ENCODE measurements at places on chromosomes 3 and 15.

DNA sequence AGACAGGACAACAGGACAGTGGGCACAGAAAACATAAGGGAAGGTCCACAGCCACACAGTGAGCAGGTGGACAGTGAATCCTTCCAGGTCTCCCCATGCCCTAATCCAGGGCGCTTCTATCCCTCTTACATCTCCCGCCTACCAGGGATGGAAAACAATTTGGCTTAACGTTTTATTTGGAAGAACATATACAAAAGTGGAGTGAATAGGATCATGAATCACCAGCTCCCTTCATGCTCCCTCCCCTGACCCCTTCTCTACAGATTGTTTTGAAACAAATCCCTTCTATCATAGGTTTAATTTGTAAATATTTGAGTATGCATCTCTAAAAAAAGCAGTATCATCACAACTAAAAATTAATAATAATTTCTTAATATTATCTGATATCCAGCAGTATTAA is 52.5 kb downstream of the CLDN11 start:
- no peak for DNase-seq

GRCh38 chr15:64282701-64283100 is 73.3 kb downstream of the CSNK1G1 start:
- DNase-seq, result no peak

DNA sequence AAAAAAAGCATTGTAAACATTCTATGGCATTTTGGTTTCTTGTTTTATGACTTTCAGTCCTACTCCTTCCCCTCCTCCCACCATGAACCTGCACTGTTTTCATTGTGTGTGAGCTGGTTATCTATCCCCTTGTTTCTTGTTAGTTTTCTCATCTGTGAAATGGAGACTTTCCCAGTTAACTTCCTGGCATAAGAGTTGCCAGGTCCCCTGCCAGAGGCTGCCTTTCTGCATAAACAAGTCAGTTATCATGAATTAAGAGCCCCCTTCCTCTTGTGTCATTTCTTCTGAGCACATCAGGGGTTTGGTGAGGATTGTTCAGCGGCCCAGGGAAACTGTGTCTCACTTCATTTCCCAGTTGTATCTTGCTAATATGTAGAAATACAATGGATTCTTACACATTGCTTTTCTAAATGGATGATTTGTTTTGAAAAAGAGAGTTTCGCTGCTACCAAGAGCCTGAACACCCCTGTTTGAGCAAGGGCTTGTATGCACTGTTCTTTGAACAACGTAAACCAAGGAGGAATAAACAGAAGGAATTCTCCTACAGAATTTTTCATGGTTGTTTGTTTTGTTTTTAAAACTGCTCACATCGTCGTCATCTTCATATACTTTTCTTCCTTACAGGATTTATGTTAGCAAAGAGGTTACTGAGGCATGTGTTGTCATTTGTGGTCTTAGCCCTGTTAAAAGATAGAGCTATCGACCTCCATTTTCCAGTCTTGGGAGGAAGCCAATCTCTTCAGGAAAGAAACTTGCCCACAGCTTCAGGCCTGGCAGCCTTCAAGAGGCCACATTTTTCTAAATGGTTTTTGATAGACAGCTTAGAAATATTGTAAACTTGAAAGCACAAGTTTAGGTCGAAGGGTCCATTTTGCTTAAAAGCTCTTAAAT is 144.6 kb upstream of the IL12A start:
- no peak for DNase-seq

DNA sequence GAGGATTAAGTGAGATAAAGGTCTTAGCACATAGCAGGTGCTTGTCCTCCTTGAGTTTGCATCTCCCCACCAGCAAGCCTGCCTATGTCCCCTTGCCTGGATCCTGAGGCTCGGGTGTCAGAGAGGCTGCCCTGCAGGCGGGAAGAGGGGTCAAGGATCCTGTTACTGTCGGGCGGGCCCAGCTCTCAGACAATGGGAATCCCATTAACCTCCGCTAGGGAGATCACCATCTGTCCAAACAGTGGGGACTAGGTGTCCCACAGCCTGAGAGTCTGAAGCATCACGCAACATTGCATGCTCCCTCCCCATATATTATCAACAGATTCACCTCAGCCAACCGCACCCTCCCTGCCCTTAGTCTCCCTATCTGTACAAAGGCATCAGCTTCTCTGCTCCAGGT is 151.4 kb downstream of the FBLN2 start:
- no peak for DNase-seq

GRCh38 chr15:39125904-39126303 is 455.0 kb upstream of the THBS1 start:
- no peak for DNase-seq

DNA sequence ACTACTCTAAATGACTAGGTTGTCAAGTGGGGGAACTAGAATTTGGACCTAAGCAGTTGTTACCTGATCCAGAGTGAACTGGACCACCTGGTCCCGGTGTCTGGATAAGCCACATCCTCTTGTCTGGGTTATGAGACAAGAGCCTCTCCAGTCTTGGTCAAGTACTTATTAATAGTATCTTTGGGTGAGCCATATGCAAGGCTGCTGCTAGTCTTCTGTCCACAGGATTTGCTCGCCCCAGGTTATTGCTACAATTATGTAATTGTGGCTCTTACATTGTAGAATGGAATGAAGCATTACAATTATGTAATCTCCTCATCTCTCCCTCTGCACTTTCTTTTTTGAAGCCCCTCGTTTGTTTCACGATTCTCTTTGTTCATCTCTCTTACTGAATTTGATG is 24.0 kb upstream of the AGBL1 start:
- no peak for DNase-seq

GRCh38 chr3:125187599-125187910 is 25.0 kb downstream of the SLC12A8 start:
- DNase-seq, result no peak

- no peak for DNase-seq
Observed at GRCh38 chr3:127551178-127551577, 39.4 kb downstream of the TPRA1 start.

DNA sequence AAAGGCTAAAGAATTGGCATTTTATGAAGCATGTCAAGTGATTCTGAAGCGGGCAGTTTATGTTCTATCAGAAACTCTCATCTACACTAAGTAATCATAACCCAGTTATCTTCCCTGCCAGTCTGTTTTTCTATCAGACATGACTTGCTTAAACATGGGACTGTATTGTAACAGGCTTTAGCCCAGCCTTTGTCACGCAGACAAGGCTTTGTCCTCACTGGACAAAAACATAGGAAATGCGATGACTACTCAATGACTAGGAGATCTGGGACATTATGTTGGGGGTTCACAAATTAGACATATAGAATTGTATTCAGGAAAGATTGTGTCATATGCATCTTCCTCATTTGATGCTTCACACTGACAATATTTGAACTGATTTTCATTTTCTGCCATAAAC is 115.5 kb downstream of the GADL1 start:
- no peak for DNase-seq

DNA sequence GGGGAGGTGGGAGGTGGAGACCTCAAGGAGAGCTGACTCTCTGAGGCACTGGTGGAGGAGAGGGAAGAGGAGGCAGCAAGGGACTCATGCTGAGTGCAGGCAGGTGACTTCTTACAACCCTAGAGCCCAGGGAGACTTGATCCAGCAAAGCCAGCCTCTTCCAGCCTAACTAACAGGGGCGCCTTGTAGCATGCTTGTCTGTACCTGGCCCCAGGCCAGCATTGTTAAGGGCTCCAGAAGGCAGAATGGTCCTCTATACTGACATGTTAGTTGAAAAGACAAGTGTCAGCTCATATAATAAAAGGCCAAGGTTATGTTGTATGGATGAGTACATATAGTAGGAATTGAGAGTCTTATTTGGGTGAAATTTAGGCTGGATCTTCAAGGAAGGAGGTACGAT is 65.4 kb downstream of the CHDH start:
- no peak for DNase-seq

DNA sequence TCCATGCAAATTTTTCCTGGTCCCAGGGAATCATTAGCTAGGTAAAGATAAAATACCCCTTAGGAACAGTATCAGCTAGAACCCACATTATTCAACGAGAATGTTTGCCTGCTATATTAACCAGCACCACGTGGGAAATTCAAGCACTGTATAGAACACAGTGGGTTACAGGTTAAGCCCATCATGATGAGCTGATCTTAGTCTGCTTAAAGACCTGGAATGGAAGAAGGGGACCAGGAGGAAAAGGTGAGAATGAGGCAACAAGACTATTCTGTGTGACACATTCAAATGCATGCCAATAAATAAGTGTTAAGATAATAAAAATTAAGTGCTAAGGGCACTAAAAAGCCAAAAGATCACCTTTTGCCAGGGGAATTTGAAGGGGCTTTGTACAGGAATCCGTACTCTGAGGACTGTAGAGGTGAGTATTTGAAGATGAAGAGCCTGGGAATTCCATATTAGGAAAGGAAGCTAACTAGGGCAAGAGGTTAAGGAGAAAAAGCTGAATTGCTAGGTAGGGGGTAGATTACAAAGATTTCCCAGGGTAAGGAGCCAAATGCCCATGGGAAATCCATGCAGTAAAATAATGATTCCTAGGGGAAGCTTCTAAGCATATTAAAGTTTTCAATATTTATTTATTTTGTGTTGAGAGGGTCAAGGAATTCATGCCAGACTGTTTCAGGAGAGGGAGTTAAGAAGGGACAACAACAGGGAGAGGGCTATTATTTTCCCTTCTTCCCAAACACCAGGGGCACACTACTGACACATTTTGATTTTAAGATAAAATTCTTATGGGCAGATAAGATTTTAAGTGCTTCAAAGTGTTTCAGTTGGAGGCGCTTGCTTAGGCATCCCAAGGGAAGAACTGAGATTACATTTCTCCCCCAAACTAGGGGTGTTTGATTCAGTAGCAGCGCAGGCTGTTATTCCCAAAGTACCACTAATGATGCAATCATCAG is 2.3 kb upstream of the MED12L start:
- no peak for DNase-seq

DNA sequence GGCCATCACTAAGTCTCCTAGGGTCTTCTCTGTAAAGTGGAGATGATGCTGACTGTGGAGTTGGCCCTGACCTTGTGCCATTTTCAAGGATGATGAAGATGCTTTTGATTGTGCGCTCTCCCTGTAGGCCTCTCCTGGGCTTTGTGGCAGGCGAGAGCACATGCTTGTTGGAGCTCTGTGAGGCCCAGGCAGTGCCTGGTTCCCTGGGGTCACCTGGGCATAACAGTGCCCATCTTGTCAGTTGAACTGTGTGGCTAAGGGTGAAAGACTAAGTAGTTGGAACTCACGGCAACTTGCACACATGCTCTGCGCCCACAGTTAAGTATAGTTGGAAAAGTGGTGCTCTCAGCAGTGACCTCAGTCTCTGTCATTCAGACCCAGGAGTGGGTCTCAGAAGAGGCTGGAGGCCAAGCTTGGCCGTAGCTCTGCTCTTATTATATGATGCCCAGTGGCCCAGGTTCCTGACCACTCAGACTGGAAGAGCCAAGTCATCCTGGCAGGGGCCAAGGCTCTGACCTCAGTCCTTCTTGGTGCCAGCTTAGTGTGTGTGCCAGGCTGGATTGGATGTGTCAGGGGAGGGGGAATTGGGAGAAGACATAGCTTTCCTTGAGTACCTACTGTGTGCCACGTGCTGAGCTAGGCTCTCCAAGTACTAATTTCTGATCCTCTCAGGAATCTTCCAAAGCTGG is 154.6 kb downstream of the EEFSEC start:
- no peak for DNase-seq

DNA sequence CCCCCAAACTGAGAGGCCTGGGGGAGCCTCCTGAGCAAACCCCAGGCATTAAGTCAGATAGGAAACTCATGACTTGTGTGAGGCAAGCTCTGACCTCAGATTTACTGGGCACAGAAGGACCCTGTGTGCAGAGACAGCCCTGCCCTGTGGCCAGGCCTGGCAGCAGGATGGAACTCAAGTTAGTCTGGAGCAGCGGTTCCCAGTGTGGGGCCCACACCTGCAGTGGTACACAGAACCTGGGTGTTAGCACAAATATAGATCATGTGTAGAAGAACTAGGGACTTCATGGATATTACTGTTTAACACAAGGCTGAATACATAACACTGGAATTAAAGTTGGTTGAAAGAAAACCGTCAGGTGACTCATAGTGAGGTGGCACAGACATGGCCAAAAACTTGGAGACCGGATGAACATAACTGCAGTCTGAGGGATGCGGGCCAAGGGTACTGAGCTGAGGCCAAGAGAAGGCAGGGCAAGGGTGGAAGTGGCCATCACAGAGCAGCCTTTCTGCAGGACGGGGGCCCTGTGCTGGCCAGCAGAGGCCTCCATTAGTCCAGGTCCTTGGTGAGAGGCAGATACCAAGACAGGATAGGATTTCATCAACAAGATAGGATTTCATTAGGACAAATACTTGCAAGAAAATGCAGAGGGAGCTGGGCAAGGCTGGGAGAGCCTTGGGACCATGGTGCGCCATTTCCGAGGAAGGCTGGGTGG is 40.9 kb downstream of the IRAK2 start:
- DNase-seq, result no peak

DNA sequence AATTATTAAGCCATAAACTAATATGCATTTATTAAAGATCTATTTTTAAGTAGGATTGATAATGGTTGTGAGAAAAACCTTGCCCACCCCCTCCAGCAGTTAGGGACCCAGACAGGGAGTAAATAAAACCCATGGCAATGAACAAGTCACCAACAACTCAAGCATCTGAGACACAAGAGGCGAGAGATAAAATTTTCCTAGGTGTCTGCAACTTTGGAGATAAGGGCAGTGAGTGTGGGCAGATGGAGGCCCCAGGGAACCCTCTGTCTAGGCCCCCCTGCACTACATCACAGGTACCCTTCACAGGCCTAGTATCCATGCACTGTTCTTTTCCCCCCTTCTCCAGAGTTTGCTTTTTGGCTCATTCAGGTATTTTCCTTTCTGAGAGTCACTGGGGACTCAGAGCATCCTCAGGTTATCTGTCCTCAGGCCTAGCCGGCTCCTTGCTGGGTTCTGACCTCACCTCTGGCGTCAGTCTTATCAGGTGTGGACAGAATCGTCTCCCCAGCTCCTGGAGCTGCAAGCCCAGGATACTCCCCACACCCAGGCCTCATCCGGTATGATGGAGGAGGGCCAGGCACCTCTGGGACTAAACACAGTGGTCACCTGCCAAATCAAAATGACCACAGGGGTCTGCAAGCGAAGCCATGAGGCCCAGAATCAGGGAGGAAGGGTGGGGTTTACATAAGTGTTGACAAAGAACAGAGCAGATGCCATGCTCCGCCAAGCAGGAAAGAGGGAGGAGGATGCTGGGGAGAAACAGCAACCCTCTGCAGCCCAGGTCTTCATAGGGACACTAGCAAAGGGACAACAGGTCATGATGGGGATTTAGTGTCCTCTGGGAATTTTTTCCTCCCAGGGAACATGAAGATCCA is 50.4 kb downstream of the CCNL1 start:
- no peak for DNase-seq

GRCh38 chr3:103919327-103919726 is 1447.4 kb upstream of the ALCAM start:
- no peak for DNase-seq

- DNase-seq, result no peak
Observed at GRCh38 chr15:98713585-98714001, 65.3 kb downstream of the IGF1R start.

- no peak for DNase-seq
Observed at GRCh38 chr15:65559941-65560340, 29.7 kb downstream of the HACD3 start.

GRCh38 chr15:34252545-34252944 is 27.7 kb downstream of the EMC4 start:
- DNase-seq, result no peak

GRCh38 chr3:72569754-72570440 is 278.3 kb downstream of the SHQ1 start:
- DNase-seq, result no peak

Measured in effector memory CD8-positive, alpha-beta T cell (primary cell).